ENCODE measurements at places on chromosomes 5 and 9.

GRCh38 chr5:39080168-39080567 lies 6.0 kb upstream of the RICTOR start:
- DNase-seq = no peak

DNA sequence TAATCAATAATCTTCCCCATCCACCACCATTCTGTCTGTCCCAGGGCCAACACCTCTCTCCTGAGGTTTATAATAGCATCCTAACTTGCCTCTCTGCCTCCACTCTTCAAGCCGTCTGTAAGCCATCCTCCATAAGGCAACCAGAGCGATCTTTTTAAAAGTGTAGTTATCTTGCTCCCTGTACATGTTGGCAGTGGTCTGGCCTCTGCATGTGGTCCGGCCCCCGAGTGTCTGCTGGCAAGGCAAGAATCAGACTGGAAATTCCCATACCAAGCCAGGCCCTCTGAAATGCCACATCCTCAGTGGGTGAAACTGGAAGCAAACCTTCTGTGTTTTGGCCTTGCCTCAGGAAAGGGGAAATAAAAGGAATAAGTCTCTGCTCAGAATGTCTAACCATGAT lies 17.0 kb downstream of the TTLL11 start:
- peak; percentile 6 for DNase-seq

DNA sequence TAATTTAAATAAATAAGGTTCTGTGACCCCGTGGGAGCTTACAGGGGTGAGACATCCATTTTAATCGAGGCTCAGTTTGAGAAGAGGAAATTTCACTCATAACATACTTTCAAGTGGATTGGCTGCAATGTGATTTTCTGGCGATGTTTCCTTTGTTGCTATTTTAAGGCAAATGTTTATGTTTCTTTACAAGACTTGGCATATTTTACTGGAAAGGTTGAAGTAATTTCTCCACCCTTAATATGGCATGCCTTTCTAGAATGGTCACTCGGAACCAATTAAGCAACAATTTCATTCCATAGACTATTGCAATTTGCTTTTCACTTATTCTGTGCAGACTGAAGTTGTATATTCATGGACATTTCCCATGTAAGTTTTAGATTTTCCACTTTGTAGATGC lies 438.0 kb upstream of the WWC1 start:
- DNase-seq = no peak

DNA sequence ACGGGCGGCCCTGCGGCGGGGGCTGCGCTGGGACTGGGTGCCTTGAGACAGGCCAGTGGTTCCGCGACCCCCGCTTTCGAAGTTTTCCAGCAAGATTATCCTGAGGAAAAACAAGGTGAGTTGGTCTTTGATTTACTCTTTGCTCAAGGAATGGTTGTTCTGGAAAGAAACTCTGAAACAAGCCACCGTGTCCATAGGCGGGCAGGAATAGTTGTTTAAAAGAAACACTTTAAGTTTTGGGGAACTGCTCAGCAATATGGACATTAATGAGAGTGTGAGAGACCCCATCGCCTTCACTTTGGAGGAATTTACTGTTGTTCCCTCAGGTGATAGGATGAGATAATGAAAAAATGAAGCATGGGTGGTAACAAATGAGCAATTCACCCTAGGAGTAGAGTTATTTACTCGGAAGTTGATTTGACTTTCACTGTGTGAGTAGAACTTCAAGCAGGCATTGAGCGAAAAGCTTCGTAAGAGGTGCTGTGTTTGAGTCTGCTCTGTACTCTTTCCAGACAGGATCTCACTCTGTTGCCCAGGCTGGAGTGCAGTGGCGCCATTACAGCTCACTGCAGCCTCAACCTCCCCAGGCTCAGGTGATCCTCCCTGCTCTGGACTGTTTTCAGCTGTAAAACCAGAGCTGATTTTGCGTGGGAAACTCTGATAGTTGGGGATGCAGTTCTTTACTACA lies 1.1 kb downstream of the DMRTA1 start:
- DNase-seq = no peak

GRCh38 chr5:156188016-156188415 lies 138.9 kb upstream of the SGCD start:
- no peak for DNase-seq

GRCh38 chr5:45062044-45062443 lies 253.3 kb downstream of the MRPS30 start:
- no peak for DNase-seq

- no peak for DNase-seq
These were observed 4.2 kb upstream of the RASA1 start for GRCh38 chr5:87263498-87263897.

DNA sequence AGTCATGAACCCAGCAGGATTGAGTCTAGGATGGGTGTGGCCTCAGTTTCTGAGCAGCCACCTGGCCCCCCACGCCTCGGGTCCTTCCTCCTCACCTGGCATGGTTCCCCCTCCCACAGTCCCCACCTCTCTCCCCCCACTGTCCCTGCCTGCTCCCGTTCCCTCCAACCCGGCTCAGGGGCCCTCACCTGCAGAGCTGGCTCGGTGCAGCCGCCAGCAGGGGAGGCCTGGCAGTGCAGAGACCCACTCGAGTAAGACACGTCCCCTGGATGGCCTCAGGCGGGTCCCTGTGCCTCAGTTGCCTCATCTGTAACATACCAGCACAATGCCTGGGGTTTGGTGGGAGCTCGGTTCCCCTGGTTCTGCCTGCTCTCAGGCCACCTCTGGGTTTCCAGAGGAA lies 66.2 kb downstream of the NEK6 start:
- no peak for DNase-seq

- no peak for DNase-seq
These were observed 1.7 kb downstream of the UBE2D2 start for GRCh38 chr5:139562847-139563246.

- DNase-seq = no peak
These were observed 110.6 kb downstream of the RAPGEF6 start for GRCh38 chr5:131524431-131524830.

DNA sequence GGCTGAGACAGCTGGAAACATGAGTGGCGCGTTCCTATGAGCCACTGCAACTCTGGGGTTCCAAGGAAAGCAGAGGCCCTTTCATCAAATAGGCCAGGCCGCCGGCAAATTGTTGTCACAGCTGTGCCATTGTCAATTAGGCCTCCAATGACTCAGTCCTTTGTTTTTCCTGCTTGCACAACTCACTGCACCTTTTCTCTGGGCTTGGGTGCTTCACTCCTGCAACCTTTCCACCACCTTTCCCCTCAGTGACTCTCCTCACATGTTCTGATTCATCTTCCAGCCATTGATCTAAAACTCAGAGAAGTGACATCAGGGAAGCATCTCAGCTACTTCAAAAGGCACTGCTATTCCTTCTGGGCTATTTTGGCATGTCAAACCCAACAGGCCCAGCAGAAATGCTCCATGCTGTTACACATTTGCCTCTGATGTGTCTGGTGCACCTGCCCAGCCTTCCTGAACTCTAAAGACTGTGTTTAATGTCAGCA lies 653.7 kb downstream of the NR2F1-AS1 start:
- DNase-seq = peak; percentile 38

- DNase-seq = no peak
These were observed 1247.4 kb downstream of the EFNA5 start for GRCh38 chr5:106423109-106423897.

- no peak for DNase-seq
These were observed 4.2 kb downstream of the IFNA8 start for GRCh38 chr9:21413151-21413550.

DNA sequence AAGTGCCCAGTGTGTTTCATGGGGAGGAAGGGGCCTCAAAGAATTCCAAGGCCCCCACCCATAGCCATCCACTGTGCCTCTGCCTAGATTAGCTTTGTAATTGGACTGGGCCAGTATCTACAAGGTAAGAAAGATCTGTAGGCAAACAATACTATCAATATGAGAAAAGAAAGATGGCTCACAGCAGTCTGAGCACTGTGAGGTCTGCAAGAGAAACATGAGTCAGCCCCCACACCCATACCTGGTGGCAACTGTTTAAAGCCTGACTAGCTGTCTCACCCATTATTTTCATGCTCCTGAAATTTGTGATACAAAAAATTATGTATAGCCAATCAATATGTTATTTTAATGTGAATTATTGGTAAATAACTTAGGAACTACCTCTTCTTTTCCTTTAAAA lies 10.0 kb upstream of the ZNF483 start:
- no peak for DNase-seq

DNA sequence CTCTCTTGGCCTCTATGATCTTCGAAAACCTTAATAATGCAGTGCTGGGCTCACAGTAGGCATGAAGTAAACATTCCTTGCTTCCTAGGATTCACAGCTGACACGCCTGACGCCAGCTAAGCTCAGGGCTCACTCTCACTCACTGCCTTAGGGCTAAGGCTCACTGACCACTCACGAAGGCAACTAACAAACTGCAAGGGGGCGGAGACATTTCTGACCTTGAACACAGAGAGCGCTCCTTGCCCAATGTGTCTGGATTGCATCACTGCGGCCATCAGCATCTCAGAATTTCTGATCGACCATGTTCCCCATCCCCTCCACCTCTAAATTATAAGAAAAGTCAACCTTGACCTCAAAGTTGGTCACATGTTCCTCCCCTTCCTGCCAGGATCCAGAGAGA lies 372.6 kb downstream of the EBF1 start:
- DNase-seq = no peak

DNA sequence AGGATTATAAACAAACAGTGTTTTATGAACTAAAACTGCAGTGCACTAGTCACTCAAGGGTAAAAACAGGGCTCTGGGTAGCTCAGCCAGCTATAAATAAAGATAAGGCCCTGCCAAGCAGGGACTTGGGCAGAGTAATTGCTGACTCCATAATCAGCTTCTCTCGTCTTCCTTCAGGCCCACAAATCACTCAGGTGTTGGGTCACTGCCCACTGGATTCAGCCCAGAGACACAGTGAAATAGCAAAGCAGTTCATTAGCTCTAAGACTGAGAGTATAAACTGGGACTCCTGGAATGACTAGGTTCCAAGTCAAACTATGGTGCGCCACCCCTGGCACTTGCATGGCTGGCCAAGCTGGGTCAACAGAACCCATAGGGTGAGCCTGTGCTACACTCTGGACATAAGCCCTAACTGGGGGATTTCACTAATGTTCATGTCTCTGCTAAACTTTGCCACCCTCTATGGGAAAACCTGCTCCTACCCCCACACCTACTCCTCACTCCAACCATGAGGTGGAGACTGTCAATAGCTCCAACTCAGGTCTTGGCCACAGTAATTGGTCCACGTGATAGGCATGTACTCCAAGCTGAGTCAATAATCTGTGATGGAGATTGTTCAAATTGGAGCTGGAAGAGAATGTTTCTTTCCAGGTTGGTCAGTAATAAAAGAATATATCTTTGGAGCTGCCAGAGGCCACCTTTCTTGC lies 158.5 kb downstream of the SLIT3 start:
- DNase-seq = no peak

DNA sequence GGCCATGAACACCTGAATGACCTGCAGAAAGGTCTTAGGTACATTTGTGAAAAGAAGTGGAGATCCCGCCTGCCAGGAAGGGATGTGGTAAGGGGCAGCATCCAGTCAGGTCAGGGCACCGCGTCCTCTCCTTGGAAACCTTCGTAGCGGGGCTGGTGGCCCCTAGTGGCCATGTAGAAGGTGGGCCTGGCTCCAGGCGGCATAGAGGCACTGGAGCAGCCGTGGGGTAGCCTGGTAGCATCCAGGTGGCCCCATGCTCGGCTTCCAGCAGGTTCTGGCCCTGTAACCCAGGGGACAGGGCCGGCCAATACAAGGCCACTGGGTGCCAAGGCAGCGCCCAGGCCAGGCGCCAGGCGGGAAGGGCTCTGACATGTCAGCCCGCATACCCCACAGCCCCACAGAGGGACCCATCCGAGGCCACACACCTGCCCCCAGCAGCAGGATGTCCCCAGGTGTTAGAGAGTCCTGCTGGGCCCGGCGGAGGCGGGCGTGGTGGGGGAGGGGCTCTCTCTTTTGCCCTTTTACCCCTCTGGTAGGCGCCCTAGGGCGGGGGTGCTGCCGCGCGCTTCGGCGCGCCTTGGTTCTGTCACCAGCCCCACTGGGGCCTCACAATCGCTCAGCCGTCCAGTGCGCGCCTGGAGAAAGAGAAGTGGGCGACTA lies 58.3 kb upstream of the SPATA31E1 start:
- DNase-seq = no peak

GRCh38 chr5:96075579-96076289 lies 114.1 kb upstream of the ELL2 start:
- DNase-seq = no peak

DNA sequence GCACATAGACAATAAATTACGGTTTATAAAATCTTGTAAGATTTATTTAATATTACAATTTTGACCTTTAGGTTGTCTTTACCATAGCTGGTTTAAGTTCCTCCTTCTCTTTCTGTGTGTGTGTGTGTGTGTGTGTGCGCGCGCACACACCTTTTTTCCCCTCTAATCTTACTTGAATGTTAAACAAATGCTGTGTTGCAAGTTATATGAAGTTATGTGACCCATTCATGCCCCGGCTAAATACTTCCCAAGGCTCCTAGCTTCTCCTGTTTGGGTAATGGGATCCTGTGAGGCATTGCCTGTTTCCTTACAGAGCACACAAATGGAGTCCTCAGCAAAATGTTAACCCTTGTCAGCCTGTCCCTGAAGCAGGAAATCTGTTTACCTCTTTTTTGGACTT lies 125.6 kb upstream of the ZNF608 start:
- DNase-seq = no peak

- no peak for DNase-seq
These were observed 103.1 kb upstream of the SLC44A1 start for GRCh38 chr9:105141146-105141975.

- DNase-seq = no peak
These were observed 15.0 kb downstream of the OR1N2 start for GRCh38 chr9:122567901-122568300.

GRCh38 chr5:133421394-133421793 lies 190.9 kb downstream of the FSTL4 start:
- DNase-seq = no peak

All from head of caudate nucleus (tissue), 42 donors.